ENCODE measurements at places on chromosomes 13 and 19.

DNA sequence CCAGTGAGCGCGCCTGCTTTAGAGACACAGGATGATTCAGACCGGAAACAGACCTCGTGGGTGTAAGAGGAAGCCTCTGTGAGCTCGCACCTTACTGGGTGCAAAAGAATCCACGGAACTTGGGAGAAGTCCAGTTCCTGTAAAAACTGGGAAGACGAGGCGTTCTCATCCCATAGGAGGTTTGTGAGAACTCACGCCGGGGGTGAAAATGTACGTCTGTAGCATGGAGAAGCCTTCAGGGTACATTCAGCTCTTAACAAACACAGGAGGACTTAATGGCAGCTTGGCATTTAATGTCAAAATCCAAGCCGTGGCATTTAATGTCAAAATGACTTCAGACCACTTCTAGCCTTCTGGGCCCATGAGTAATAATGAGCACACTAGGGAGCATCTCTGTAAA is 17.4 kb upstream of the OR7D2 start:
- no peak for DNase-seq

DNA sequence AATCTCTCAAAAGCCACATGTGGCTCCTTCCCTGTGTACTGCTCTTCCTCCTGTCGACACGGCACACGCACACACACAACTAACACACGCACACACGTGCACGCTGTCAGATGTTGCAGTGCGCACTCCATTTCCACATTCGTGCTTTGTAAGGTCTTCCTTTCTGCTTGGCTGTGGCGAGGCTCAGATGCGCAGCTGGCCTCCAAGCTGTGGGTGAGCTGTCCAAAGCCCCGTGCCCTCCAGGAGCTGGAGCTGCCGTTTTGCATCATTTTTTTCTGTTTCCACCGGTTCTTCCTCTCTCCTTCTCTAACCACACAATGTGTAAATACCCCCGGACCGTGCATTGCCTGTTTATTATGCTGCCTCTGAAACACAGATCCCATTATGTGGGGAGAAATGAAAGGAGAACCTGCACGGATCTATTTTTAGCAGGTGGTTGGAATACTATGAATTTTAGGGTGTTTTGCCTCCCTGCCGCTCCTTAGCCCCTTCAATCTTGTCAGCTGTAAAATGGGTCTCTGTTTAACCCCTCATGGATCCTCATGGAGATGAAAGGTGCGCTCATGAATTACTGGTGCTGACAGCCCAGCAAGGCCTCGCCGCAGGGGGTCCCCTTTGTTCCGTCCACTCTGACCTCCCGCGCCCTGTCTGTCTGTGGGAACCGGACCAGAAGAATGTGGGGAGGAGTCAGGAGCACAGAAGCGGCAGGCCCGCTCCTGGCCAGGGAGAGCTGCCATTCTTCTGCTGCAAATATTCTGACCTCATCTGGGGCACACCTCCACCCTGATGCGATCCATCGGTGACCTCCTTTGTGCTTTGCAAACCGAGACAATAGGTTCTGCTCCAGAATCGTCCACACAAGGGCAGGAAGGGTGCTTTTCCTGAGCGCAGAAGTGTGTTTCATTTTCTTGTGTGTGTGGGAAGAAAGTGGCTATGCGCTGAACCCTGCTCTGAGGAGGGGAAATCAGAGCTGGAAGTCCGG is 137.7 kb downstream of the SOX1 start:
- DNase-seq: no peak

GRCh38 chr19:10935371-10936059 is 6.9 kb downstream of the TIMM29 start:
- DNase-seq: no peak

- DNase-seq: no peak
Observed at GRCh38 chr13:113226873-113227450, 17.5 kb downstream of the CUL4A start.

- no peak for DNase-seq
Observed at GRCh38 chr19:49849433-49850220, 1.3 kb upstream of the PTOV1 start.

- DNase-seq: peak; percentile 61
Observed at GRCh38 chr13:58165617-58166016, 534.1 kb downstream of the PCDH17 start.

DNA sequence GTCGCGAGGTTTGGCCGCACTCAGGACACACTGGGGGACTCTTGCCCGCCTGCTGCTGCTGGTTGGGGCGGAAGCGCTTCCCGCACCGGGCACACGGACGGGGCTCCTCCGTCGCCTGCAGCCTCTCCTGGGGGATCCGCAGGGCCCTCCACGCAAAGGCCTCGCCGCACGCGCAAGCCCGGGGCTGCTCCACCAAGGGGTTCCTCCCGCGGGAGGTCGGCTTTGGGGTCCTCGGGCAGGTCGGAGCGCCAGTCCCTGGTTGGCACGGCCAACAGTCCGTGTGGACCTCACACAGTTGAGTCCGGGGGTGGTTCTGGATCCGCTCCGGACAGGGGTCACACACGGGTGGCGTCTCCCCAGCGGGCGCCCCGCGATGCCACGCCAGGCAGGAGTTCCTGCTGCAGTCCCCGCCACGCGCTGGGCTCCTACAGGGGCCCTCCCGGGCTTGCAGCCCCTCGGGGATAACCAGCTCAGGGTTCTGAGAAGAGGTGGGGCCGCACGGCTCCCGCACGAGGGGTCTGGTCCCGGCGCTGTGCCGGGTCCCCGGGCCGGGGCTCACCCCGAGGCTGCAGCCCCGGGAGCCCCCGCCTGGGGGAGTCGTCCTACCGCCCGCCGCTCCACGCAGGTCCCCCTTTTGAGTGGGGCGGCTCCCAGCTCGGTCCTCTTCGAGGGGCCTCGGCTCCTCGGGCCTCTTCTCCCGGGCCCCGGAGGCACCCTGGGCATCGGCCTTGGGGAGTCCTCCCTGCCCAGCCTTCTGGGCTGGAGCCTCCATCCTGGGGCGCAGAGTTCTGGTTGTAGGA is 6.2 kb upstream of the ZNF497 start:
- no peak for DNase-seq

GRCh38 chr19:38319421-38320258 is at the start of gene KCNK6:
TSS of gene KCNK6 (plus strand) at chr19:38319845. CDS start at chr19:38319951, 106 bp downstream.
- DNase-seq: peak; percentile 2

DNA sequence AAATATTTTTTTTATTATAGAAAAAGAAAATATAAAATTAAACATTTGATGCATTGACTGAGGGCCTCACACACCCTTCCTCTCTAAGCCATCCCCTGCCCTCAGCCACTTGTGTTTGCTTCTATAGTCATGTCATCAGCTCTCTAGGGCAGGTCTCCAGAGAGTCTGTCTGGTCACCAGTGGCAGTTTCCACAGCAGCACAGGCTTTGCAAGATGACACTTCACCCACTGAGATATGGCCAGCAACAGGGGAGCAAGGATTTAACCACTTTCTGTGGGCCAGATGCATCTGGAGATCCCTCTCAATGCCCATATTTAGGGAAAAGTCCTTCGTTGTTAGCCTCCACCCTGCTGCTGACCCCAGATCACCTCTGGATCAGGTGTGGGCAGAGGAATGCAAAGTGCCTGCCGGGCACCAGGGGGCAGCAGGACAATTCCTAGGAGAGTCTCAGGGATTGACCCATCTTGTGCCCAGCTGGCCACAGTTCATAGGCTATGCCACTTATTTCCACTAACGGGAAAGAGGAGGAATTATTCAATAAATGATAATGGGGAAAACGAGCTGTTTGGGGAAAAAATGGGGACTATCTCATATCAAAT is 4.8 kb downstream of the ABCC4 start:
- DNase-seq: no peak

GRCh38 chr13:33636955-33637670 is 180.8 kb upstream of the RFC3 start:
- DNase-seq: no peak

DNA sequence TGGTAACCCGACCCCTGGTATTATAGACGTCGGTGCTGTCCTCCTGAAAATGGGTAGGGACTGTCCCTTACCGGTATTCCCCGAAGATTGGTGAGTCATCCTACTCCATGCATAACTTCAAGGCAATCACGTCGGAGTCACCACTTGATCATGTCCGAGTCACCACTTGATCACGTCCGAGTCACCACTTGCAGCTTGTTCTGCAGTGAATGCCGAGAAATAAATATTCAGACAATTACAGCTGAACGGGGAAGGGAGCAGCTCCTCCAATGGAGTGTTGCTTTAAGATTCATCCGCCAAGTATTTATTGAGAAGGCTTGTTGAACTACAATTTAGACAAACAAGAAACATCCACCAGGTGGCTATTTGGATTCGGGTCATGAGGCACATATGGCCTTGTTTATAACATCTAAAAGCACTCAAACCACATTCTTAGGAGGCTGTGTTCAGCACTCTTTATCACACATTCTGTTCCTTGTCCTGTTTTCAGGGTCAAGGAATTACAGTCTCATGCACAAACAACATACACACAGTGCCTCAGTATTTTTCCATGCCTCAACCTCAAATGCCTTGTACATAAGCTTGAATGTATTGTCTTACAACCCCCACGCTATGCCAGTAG is 43.1 kb downstream of the ZNF726 start:
- peak; percentile 73 for DNase-seq

DNA sequence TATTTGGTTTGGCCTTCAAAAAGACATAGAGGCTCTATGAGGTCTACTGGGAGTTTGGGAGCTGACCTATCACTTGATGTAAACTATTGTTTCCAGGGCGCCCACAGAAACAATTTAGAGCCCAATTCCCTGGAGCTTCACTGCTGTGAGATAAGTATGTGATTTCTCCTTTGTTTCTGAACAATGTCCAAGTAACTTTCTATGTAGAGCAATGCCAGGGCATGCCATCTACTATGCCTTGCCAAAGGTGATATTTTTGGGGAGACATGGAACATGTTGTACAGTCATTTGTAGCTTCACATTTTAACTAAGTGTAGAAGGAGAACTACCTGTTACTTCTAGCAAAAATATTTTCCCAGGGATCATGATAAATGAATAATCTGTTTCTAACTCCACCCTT is 872.6 kb downstream of the GPC5 start:
- no peak for DNase-seq

GRCh38 chr19:1104311-1105007 is 665 bp downstream of the GPX4 start:
- DNase-seq: no peak

DNA sequence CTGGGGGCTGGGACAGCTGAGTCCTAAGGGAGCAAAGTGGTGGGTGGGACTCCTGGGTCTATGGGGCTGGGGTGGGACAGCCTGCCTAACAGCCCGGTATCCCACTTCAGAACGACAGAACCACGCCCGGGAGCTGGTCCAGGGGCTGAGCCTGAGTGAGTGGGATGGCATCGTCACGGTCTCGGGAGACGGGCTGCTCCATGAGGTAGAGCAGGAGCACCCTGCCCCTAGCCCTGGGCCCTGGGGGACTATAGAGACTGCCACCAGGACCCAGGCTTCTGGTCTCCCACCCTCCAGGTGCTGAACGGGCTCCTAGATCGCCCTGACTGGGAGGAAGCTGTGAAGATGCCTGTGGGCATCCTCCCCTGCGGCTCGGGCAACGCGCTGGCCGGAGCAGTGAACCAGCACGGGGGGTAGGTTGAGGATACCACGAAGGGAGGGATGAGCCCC is 8.6 kb downstream of the SPHK2 start:
- no peak for DNase-seq

- DNase-seq: no peak
Observed at GRCh38 chr19:30864391-30865215, 484.6 kb downstream of the TSHZ3 start.

DNA sequence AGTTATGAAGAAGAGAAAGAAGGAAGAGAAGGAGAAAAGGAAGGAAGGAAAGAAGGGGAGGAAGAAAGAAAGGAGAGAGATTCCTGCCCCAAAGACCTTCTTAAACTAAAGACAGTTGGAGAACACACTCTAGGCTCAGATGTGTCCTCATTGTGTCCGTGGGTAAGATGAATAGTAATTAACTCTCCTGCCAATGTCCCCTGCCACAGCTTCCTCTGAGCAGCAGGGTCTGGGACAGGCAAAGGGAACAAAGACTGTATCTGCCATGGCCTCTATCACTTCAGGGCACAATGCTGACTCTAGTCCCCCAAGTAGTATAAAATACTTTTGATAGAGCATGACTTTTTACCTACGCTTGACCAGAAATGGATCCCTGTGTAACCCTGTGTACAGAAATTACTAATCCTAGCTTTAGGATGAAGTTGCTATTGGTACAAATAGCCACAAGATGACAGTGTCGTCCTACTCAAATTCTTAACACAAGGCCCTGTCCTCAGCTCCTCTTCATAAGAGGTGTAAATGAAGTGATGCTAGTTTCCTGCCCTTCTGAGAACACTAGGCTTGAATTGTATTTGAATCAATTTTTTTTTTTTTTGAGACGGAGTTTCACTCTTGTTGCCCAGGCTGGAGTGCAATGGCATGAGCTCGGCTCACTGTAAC is 186.2 kb upstream of the GPR12 start:
- DNase-seq: peak; percentile 95

- DNase-seq: no peak
Observed at GRCh38 chr13:81990652-81991051, 1649.7 kb upstream of the SPRY2 start.

- peak; percentile 98 for DNase-seq
Observed at GRCh38 chr13:27495551-27495950, 45.2 kb upstream of the MTIF3 start.
